NCI-H524 (cell line): ENCODE measurements at places on chromosomes 16 and 17.

- no peak for DNase-seq
These were observed 11.0 kb downstream of the ZSCAN32 start for GRCh38 chr16:3389663-3390338.

- no peak for DNase-seq
These were observed 122.0 kb downstream of the COPRS start for GRCh38 chr17:31736855-31737625.

GRCh38 chr17:58991718-58992331 lies 114.9 kb downstream of the TRIM37 start:
- DNase-seq, result no peak

DNA sequence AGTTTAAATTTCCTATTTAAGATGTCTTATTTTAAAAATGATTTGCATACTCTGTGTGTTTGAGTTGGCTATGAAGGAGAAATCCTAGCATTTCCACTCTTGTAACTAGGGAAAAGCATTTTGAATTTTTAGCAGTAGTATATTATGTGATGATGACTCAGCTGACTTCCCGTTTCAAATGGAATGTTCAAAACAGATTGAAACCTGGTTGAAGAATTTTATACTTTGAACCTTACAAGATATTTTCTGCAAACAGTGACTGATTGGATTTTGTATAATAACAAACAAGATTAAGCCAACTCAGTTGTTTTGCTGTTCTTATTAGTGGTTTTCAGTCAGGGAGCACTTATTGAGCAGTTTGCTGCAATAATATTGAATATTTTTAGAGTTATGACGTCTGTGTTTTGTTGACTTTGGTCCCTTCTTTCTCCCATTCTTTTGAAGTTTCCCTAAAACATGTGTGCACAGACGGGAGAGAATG lies 8.0 kb downstream of the TNRC6A start:
- no peak for DNase-seq

DNA sequence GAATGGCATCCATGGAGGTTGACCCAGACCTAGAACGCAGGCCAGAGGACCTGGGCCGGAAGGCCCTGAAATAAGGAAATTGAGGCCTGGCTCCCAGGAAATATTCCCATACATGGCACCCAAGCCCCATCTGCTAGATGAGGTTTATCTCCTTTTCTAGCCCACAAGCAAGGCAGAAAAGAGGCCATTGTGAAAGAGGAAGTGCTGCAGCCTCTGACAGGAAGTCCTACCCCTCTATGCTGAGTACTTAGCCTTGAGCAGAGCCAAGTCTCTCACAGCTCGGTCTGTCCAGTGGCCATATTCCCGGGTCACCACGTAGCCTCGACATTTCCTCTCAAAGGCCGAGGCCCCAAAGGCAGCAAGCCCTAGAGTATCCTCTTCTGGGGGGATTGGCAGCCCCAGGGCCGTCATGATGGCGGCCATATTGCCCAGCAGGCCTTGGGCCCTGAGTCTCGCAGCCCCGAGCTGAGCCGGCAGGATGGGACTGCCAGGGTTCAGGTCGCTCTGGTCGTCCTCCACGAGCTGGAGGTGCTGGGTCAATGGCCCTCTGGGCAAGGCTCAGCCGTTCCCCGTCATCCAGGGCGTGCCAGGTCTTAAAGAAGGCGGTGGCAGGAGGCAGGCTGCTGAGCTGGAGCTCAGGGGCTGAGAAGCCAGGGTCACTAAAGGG lies 7.8 kb downstream of the CTF1 start:
- DNase-seq, result no peak

- DNase-seq, result no peak
These were observed 5.3 kb downstream of the DUSP14 start for GRCh38 chr17:37494971-37495370.

DNA sequence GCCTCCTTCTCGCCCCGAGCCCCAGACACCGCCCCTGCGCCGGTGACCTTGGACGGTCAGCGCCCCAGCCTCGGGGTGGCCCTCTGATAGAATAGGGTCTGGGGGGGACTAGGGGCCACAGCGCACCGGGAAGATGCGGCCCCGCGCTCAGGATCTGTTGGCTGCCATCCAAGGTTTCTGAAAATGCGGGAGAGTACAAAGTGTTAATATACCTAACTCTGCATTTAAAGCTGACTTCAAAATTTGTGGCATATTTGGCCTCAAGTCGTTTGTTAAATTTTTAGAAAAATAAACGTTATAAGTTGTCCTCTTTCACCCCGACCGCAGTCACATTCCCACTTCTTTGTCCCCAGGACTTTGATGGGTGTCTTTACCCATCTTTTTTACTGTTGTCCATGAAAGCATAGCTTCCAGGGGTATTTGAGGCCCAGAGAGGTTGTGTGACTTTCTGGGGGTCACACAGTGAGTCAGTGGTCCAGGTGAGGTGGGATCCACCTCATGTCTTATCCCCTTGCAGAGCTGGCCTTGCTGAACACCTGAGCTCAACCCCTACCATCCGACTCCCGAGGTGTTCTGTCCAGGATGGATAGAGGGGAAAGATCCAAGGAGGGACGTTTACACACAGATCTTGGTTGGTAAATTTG lies 796 bp downstream of the NT5M start:
- no peak for DNase-seq

- DNase-seq, result peak; percentile 88
These were observed 21.5 kb upstream of the PECAM1 start for GRCh38 chr17:64411999-64412771.

GRCh38 chr16:81831722-81832126 lies 52.6 kb downstream of the PLCG2 start:
- DNase-seq, result no peak

DNA sequence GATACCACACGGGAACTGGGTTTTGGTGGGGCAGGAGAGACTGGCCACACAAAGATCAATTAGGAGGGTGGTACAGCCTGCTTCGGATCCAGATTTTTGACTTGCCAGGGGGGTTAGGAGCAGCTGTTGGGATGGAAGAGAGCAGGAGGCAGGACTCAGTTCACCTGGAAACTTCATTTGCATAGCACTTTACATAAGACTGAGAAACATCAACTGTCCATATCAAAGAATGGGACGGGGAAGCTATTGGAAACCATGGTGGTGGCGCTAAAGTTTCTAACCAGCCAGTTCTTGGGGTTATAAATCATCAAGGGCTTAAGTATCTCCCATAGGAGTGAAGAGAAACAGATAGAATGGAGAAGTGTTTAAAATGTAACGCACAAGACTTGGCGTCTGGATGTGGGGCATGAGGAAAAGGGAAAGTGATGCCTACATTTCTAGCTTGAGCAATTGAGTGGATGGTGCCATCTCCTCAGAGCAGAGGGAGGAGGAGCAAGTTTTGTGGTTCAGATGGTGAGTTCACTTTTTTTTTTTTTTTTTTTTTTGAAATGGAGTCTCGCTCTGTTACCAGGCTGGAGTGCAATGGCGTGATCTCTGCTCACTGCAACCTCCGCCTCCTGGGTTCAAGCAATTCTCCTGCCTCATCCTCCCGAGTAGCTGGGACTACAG lies 6.4 kb upstream of the SRCAP start:
- DNase-seq, result no peak
